ENCODE measurements at places on chromosomes 7 and 10.
A peak's percentile ranks its signal among the peaks of the same experiment; 100 is the strongest.

DNA sequence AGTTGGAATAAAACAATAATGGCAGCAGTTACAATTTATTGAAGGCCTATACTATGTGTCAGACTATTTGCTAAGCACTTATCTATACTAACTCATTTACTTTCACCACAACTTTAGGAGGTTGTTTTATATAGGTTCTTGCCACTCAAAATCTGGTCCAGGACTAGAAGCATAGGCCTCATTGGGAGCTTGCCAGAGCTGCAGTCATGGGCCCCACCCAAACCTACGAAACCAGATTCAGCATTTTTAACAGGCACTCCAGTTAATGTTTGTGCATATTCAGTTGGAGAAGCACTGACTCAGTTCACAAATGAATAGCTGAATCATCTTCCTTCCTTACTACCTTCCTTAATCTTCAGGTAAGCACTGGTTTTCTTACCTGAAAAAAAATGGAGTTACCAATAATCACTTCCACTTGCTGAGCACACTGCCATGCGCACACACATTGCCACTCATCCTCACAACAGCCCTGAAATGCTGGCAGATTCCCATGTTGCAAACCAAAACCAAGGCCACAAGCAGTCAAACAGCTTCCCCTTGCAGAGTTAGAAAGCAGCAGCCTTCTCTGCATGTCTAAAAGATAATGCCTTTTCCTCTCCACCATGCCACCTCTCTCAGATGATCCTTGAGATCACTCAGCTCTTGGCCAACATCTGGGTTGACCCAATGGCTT, 122.4 kb downstream of the SLC16A9 start:
- no peak for DNase-seq

- no peak for DNase-seq
Measured at GRCh38 chr7:151233804-151234203, 1.5 kb downstream of the CHPF2 start.

DNA sequence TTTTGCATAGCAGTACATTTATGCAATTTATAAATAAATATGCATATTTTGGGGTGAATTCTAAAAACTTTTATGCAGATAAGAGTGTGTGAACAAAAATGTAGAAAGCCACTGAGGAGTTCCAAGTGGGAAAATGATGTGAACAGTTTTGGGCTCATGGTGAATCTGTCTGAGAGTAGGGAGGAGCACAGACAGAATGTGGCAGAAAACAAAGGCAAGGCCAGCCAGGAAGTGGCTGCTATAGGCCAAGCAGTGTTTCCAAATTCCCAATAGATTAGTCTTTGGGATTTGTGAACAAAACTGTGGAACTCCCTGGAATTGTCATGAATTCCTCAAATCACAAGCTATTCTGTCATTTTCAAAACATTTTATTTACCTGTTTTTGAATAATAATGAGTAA, 73.6 kb upstream of the AMPH start:
- DNase-seq: no peak

DNA sequence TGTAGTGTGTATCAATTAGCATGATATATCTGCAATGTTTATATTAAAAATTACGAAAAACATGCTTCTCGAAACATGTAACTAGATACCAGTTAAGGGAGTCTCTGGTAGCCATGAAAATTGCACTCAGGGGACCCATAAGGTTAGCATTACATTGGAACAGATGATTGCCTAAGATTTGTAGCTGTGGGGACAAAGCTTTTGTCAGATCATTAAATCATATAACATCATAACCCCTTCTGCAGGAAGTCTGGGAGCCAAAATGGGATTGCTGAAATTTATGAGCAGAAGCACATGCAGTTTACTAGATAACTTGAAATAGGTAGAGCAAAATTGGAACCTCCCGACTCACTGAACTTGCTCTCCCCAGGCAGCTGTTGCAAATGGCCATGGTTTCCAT, 235.0 kb upstream of the IGFBP3 start:
- no peak for DNase-seq

DNA sequence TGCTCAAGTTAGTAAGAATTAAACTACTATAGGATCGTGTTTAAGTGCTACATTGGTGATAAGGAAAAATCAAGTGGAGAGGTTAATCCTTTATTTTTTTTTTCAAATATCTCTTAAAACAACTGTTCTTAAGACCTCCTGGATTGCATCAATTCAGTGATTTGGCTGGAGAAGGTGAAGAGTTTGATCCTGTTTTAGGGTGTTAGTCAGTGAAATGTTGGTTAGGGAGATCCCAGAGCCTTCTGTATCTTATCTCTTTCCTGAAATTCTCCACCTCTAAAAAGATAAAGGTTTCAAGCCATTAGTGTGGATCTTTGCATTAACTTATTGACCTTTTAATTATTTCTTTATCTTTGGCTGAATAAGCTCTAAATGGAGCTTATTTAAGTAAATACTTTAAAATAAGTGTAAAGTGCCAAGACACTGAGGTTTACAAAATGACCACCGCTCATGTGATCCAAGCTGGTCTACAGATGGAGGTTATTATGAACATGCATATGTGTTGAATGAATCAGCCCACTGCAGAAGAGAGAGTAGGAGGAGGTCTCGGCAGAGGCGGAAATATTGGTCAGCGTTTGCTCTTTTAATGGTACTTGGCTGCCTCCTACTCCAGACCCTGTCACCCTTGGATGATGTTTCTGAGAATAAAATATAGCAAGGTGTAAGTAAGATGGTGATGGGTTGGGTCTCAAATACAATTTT, 51.8 kb upstream of the BMPER start:
- DNase-seq: peak; percentile 85

DNA sequence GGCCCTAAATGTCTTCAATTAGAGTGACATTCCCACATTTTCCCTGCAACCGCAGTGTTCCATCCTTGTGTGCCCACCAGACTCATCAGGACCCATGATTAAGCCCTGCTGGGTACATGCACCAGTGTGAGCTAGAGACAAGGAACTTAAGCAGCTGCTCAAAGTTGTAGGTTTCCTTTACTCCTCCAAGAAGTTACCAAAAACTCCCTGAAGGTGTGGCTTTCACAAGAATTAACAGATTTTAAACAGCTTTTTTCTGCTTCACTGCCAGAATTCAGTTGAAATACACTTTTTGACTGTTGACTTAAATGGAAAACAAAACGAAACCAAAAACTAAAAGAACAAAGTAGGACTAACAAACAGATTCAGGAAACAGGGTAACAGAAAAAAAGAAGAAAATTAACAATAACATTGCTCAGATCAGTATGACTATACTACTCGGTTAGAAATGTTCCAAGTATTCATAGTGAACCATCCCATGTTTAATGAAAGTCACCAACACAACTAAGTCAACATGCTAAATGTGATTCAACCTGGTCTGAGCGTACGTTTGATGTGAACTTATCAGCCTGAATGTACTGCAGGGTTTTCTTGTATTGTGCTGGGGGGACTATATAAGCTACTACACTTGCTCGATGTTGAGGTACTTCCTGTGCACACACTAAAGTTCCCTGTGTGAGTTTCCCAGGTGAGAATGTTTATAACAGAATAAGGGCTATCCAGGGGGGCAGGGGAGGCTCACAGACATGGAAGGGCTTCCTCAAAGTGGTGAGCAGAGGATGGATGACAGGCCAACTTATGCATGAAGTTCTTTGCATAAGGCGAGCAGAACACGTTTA, 22.2 kb downstream of the SLC37A3 start:
- no peak for DNase-seq

GRCh38 chr7:90661290-90662151, 65.4 kb downstream of the CDK14 start:
- peak; percentile 29 for DNase-seq

DNA sequence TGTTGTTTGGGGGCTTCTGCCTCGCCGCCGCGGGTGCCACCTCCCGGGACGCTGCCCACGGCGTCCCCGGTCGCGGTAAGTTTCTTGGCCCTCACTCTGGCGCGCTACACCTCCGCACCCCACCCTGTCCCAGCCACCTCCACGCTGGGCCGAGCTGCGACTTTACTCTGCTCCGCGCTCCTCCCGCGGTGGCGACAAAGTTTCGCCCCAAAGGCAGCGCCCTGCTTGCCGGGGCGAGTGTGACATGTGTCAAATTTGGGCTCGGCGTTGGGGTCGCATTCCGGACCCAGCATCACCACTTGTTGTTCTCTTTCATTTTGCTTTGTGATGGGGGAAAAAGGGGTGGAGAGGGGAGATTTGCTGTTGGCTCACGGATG, 167.7 kb upstream of the PPP1R3A start:
- no peak for DNase-seq

- no peak for DNase-seq
Measured at GRCh38 chr10:101619983-101620382, 31.9 kb downstream of the DPCD start.

All from choroid plexus epithelial cell (primary cell).